ENCODE measurements at places on chromosomes 5 and 9.

GRCh38 chr5:36253575-36253974, 11.8 kb upstream of the NADK2 start:
- no peak for DNase-seq

DNA sequence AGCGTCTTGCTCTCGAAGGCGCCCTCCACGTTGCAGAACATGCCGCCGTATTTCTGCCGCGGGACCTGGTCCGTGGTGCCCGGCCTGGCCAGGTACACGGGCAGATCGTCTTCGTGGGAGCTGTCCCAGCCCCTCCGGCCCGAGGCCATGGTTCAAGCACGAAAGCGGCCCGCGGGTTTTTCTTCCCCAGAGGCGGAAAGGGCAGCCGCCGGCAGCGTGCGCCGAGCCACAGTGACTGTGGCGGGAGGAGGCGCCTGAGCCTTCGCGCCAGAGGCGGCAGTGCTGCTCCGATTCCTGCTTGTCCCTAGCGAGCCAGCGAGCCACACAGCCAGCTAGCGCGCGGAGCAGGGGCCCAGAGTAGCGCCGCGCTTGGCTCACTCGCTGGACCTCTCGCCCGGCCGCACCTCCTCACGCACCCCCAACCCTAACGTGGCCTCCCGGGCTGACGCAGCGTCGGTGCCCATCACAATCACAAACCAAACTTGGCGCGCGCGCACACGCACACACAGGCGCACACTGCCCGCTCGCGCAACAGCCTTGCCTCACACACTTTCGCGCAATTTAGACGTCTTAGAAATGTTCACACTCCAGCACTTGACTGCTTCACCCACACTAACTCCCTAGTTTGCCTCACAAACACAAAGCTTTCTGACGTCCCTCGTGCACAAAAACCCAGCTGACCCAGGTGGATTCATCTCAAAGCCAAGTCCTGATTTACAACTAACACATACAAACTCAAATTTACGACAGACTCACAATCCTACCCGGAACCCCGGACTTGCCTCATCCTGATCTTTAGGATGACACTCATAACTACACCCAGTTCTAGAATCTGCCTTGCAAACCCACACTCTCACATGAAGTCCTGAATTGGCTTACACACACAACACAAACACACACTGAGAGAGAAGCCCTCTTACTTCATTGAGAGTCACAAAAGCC, at the start of gene DPYSL3:
Gene DPYSL3, minus strand, starts transcription at position 359 of the 942 bp plus-strand sequence. Its CDS starts 210 bp downstream, at position 149.
- DNase-seq, result peak; percentile 89

- peak; percentile 82 for DNase-seq
Measured at GRCh38 chr5:132458226-132458560, 32.4 kb downstream of the IRF1 start.

DNA sequence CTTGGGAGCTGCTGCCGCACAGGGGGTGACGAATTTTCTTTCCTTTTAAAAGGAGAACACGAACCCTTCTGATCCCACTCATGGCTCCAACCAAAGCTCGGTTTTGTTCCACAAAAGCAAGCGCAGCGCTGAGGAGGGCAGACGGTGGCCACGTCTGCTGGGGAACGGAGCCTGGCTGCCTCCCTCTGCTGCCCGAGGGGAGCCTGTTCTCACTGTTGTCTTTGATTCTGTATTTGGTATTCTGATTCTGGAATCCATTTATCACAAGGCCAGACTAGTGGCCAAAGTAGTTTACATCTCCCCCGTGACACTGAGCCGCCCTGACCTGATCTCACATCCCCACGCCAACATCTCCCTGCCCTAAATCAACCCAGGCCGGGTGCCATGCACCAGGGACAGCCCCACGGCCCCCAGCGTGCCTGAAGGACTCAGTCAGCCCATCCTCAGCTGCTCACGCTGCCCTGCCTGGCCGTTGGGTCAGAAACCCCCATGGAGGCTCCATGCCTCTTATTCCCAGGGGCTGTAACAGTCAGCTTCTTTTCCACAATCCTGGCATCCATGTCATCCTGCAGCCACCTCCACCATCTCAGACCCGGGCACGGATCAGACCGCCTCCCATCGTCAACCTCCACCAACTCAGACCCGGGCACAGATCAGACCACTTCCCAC, 6.7 kb upstream of the NSMF start:
- no peak for DNase-seq

DNA sequence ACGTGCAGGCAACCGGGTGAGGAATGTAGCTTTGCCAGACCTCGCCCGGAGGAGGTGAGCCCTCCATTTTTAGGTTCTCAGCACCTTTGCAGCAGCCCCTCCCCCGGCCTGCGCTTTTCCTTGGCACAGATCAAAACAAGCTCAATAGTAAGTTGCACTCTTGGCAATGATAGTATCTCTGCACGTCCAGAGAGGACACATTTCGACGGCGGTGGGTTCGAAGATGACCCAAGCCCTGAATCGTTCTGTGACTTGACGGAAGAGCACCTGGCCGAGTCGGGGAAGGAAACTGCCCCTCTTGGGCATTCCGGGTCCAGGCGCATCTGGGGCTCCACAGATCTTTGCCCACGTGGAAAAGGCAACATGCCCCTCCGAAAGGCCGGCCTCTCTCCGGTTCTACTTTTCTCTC, 904 bp downstream of the GDNF start:
- peak; percentile 34 for DNase-seq

GRCh38 chr9:136720251-136720897, 8.0 kb downstream of the DIPK1B start:
- DNase-seq, result no peak

DNA sequence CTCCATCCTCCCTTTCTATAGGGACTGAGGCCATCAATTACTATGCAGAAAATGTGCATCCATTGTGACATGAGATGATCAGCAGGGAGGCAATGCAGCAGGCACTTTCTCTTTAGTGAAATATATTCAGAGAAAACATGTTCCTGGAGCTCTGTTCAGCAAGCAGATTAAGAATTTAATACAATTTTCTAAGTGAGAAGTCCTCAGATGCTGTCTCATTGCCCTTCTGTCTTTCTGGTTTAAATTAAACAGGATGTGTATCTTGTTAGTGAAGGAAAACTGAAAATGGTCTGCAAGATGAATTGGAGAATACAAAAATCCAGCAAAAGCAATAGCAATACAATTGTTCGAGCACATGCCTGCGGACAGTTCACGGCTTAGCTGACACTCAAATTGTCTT, 445.8 kb upstream of the RIOK2 start:
- no peak for DNase-seq

- no peak for DNase-seq
Measured at GRCh38 chr5:106127341-106127781, 1543.4 kb downstream of the EFNA5 start.

DNA sequence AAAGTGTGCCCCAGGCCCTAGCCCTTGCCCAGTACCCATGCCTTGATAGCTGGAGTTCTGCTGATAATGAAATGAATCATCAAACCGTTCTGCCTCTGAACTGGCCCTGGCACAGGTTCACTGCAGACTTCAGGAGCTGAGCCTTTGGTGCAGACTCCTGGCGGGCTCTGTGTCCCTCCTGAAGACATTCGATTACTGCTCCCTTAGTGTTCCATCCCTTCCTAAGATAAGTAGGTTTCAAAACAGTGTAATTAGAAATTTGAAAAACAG, 97.2 kb downstream of the MVB12B start:
- no peak for DNase-seq

DNA sequence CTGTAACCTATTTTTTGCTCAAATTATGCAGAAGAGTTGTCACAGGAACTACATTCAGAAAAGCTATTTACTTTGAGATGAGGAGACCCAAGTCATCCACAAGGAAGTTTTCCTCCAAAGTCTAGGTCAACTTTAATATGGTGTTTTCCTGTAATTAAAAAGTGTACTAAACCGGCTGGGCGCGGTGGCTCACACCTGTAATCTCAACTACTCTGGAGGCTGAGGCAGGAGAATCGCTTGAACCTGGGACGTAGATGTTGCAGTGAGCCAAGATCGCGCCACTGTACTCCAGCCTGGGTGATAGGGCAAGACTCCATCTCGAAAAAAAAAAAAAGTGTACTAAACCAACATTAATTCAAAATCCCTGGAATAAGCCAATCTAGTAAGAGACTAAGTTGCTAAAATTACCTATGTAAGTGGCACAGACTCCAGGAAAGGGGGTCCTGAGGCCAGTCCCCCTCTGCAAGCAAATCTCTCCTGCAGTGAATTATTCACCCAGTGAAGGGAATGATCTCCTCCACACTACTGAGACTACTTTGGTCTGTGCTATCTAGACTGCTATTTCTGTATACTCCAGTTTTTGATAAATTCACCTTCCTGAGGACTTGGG, 38.9 kb downstream of the FNBP1 start:
- no peak for DNase-seq

DNA sequence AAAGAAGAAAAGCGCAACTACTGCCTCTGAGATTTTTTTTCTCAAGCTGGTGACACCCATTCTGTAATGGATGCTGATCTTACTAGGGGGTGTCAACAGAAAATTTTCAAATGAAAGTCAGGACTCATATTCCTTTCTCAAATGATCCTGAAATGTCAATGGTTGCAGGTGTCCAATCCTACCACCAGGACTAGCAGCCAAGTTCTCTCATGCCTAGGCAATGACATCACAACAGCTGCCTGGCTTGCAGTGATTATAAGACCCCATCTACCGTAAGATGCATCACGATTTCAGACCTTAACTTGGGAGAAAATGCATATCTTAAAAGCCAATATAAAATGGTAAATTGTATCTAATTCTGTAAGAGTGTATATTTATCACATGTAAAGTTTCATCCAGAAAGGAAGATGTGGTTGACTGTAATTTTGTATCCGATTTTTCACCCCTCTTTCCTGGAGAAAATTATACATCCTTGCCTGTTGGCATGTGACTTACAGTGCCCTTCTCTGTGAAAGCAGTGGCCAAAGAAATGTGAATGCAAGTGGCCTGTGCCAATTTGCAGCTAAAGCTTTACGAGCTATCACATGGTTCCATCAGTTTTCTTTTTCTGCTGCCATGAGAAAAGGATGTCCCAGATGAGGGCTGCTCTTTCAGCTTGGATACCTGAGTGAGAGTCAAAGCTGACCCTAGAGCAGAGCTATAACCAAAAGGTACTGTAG, 104.4 kb downstream of the DENND1A start:
- DNase-seq, result peak; percentile 51

GRCh38 chr9:127424676-127424999, 456 bp downstream of the ZNF79 start:
- no peak for DNase-seq

Measured in ELR (cell line).